ENCODE measurements at places on chromosomes 2 and 18.

DNA sequence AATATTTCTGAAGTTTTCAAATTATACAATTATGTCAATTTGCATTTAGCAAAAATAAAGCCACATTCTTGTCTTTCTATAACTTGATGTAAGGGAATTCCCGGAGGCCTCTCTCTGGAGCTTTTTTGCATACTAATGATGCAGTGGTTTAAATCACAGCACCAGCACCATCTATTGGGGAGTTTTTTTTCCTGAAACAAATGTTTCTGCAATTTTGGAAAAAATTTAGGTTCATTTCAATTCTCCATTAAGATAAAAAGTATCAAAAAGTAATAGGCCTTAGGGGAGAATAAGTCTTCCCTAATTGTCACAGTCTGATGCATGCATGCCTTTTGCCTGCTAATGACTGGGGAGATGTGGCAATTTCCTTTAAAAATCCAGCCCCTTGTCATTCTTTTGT, 13.5 kb downstream of the CBLN2 start:
- DNase-seq: no peak

DNA sequence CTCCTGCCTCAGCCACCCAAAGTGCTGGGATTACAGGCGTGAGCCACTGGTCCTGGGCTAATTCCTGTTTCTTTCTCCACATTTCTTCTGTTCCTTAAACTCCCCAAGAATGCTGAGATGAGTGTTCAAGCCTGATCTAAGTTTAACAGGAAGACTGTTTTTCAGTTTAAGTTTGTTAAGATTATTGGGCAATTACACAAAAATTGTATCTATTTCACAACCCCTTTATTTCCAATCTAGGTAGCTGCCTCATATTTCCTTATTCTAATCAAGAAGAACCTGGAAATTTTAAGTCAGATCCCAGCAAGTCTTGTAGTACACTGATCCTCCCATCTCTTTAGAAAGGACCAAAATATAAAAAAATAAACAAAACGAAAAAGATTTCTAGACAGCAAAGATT, 11.7 kb downstream of the SFT2D3 start:
- no peak for DNase-seq

GRCh38 chr2:196420143-196420542, 219.4 kb upstream of the CCDC150 start:
- no peak for DNase-seq

DNA sequence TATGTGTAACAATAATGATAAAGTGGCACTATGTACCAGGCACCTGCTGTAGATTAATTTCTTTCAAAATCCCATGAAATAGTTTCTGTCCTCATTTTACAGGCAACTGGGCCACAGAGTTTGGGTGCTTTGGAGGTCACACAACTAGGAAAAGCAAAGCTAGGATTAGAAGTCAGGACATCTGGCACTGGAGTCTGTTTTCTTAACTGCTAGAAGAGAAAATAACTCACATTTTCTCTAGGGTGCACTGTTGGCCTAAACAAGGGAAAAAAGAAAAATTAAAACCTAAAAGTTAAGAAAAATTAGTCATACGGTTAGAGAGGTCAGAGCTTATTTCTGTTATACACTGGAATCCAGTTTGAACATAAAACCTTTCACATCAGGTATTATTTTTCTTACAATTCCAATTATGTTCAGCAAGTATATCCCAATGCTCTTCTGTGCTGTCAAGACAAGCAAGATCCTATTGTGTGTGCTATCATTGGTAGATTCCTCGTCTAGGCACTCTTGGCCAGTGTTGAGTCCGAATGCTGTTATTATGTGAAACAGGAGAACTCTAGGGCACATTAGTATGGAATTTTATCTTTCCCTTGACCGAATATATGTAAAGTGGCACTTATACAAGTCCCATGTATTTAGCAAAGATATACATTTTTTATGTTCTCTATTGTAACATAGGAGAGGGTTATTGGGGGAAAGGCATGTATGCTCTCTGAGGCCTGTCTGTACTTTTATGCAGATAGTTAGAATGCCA, 1.5 kb upstream of the OSGEPL1 start:
- no peak for DNase-seq

DNA sequence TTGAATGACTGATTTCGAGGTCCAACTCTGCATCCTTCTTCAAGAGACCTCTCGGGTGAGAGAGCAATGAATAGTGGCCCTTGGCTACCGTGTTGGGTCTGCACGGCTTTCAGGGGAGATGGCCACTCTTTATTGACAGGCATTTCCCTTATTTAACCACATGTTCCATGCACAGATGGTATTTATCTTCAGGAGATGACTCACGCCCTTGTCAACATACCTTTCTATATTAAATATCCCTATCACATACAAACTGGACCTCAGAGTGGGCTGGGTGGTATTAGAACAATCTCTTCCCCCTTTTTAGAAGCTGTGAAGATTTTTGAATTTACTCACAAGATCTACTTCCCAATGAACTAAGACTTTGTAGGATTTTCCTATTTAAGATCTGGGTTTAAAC, 109.6 kb upstream of the CDC42EP3 start:
- DNase-seq: no peak

- DNase-seq: no peak
These were observed 23.9 kb upstream of the RIT2 start for GRCh38 chr18:43139288-43139946.

- DNase-seq: peak; percentile 77
These were observed at the start of gene BOK for GRCh38 chr2:241558532-241559322. TSS of gene BOK (plus strand) at chr2:241558745. CDS start at chr2:241559484, 739 bp downstream.

DNA sequence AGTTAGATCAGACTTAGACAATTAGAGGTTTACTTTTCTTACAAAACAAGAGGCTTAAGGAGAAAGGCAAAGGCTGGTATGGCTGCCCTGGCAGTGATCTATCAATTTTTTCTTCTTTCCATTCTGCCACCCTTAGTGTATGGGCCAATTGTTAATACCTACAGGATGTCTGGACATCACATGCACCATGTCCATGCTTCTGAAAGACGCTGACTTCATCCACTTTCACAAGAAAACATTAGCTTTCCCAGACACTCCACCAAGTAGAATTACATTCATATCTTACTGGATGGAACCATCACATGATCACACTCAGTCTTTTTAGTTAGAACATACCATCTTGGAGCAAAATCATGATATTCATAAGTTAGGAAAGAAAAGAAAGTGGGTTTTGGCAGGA, 120.9 kb downstream of the ARHGAP28 start:
- DNase-seq: no peak

DNA sequence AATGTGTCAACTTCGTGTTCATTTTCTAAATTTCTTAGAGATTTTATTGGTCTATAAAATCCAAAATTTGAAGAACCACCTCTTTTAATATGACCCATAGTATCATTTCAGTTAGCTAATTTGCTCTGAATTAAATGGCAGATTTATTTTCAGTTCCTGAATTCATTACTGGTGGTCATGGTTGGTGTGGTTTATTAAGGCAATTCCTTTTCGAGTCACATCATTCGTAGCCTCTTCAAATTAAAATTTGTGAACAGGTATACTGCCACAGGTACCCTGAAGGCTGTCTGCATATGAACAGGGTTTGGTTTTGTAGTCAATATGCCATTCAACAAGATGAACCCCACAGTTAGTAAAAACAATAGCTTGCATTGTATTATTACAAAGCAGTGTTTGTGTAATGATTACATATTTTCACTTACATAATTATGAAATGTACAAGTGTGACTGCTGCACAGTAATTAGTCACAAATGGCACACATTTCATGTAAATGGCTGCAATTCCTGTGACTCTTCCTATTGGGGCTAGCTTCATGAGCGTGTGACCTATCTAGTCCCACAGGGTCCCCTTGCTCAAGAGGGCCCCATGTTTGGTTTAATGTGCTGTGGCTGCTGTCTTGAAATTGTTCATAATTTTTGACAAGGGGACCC, 48.9 kb downstream of the CDC42EP3 start:
- DNase-seq: no peak

GRCh38 chr2:15693382-15693781, 101.7 kb downstream of the DDX1 start:
- no peak for DNase-seq

GRCh38 chr18:48550101-48550729, 11.4 kb downstream of the CTIF start:
- DNase-seq: no peak

DNA sequence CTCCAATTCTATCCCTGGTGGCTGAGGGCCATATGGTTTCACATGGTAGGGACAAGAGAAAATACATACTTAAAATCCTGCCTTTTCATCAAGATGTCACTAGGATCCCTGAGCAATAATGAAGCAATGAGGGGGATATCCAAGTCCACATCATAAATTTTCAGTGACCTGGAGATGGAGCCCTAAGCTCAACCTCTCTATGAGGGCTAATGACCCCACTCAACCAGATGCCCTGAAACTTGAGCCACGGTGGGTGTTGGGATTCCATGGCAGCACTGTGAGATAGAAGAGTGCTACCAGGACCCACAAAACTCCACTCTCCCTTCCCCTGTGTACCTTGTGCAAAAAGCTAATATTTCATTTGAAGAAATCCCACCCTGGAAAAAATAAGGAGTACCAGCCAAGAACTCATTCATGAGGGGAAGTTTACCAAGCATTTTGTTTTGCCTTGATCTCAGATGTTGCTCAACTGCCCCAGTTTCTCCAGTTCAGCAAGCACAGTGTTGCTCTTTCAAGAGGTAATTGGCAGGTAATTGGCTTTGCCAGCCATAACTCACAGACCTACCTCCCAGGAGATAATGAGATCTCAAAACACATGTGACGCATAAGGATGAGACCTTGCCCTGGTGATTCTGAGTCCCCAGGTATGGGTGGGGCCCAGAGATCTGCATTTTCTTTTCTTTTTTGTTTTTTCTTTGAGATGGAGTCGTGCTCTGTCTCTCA, 51.0 kb upstream of the TTC39C start:
- DNase-seq: no peak

GRCh38 chr2:141393214-141393545, 737.6 kb downstream of the LRP1B start:
- DNase-seq: no peak

DNA sequence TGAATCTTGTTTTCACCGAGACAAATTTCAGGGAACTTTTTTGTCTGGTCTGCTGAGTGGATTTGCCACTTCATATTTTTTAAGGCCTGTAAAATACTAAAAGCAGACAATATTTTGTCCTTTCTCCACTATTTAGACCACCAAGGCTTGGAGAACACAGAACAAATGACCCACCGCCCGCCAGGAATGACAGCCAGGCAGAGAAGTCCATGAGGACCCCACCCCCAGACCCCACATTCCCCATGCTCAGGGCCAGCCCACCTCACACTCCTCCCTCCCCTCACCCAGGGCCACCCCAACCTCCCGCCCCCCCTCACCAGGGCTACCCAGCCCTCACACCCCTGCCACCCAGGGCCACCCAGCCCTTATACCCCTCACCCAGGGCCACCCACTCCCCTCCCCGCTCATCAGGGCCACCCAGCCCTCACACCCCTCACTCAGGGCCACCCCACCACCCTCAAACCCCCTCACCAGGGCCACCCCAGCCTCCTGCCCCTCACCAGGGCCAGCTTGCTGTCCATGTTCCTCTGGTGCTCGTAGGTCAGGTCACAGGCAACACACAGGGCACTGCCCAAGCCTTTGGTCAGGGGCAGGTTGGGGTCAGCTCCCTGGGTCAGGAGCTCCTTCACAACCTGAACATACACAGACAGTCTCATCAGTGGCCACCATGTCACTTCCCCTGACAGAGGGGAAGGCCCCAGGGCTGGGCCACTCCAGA, 50.6 kb downstream of the ANKMY1 start:
- DNase-seq: no peak

- DNase-seq: no peak
These were observed 729 bp upstream of the REL start for GRCh38 chr2:60880643-60881046.

DNA sequence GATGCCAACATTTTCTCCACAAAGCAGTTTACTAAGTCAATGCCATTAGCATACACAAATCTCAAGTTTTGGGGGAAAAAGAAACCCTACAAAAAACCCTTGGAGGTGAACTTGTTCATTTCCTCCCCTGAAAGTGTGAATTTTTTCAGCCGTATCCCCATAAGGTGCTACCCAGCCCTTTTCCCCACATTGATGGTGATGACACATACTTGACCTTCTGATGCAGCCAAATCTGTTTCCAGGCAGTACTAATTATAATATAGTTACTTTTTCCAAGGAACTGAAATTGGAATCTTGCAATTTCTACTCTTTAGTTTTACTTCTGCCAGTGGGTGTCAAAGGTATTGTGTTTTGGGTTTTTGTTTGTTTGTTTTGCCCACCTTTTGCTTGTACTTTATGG, 474.5 kb downstream of the TGIF1 start:
- DNase-seq: no peak

DNA sequence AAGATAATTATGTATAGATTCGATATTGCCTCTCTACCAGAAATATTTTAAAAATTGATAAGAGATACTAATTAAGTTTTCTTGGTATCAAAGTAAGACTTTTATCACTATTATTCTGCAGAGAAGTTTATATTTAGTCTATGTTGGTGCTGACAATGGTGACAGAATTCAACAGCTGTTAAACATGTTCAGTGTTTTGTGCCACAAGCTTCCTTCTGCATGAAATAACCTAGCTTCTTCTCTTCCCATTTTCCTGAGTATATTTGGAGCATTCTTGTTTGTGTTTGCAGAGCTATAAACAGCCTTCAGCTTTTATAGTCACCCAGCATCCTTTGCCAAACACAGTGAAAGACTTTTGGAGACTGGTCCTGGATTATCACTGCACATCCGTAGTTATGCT, 229.2 kb upstream of the RAB12 start:
- DNase-seq: no peak

- DNase-seq: no peak
These were observed 258.6 kb upstream of the CRIM1 start for GRCh38 chr2:36097022-36097421.

- no peak for DNase-seq
These were observed 35.8 kb upstream of the DYSF start for GRCh38 chr2:71417300-71418202.

- DNase-seq: no peak
These were observed 397.9 kb downstream of the NYAP2 start for GRCh38 chr2:225797394-225797793.

GRCh38 chr2:108612514-108613183, 78.4 kb downstream of the LIMS1 start:
- no peak for DNase-seq

- DNase-seq: peak; percentile 85
These were observed 22.3 kb upstream of the ATP5MC3 start for GRCh38 chr2:175203621-175204496.

GRCh38 chr2:157466764-157467163, 22.9 kb upstream of the CYTIP start:
- no peak for DNase-seq

DNA sequence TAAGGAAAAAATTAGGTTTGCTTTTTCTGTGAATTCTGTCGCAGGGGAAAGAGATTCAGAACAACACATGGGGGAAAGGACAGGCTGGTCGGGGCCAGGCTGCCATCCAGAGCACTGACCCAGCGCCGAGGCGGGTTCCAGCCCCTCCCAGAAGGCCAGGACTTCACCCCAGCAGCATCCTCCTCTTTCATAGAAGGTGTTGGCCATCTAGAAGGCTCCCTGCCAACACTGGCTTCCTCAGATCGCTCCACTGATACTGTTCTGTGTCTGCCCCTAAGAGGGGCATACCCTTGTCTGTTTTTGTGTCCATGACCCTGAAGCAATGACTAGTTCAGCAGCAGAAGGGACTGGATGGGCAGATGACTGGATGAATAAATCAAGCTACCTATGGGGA, 144.5 kb downstream of the HDAC4 start:
- DNase-seq: no peak

- DNase-seq: no peak
These were observed 60.0 kb upstream of the OTOS start for GRCh38 chr2:240200230-240201051.

GRCh38 chr2:223243233-223243632, 191.2 kb downstream of the KCNE4 start:
- no peak for DNase-seq

- no peak for DNase-seq
These were observed 153.4 kb downstream of the CAPN13 start for GRCh38 chr2:30653847-30654246.
